ENCODE measurements at places on chromosomes 16 and 17.

DNA sequence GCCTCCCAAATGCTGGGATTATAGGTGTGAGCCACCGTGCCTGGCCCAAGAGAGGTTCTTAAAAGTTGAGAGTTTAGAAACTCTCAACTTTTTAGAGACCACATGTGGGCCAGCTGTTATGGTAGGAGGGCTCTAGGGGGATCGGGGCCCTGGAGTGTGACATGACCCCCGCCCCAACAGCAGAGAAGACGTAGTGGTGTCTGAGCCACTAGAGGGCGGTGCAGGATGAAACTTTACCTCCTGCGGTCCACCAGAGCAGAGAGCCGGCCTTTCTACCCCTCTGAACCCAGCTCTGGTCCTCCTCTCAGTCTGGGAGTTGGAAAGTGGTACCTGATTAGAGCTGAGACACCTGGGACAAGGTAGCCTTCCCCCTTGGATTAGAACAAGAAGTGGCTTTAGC lies 7.4 kb downstream of the CDK5RAP3 start:
- DNase-seq: peak; percentile 55

DNA sequence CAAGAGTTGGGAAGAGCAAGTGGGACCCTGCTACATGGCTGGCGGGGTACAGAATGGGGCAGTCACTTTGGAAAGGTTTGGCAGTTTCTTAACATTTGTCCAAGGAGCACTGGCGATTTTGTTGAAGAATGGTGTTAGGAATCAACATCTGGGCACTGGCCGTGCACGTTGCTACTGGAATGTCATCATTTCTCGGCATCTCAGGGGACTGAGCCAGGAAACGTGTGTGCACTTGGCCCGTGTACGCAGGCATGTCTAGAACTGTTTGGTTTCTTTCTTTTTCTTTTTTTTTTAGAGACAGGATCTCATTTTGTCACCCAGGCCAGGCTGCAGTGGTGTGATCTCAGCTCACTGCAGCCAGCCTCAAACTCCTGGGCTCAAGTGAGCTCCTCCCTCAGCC lies 17.3 kb upstream of the FOXK2 start:
- DNase-seq: no peak

DNA sequence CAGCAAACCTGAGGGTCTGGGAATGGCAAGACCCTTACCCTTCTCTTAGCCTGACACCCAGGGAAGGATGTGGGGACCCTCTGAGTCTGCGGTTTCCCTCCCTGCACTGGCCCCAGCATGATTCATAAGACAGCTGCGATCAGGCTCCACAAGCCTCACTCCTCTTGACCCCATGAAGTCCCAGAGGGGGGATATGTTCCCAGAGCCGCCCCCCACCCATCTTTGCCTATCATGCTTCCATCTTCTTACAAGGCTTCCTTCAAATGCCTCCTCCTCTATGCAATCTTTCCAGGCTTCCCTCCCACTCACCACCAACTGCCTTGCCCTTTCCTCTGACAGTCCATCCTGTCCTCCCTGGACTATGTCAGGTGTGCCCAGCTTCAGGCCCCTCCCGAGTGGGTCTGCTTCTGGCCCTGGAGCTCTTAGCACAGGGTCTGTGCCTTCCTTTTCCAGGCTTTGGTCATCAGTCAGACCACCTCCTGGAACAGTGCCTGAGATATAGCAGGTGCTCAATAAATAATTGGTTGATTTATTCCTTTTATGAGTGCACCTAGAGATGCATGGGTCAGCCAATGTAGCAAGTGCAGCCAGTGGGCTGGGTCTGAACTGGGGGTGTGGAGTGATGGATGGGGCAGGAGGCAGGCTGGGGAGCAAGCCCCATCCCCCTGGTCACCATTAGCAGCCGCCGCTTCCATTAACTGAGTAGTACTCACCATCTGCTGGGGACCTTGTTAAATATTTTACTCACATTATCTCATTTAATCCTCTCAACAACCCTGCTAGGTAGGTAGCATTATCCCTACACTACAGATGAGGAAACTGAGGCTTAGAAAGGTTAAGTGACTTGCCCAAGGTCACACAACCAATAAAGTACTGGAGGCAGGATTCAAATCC lies 8.4 kb downstream of the DLX3 start:
- no peak for DNase-seq

DNA sequence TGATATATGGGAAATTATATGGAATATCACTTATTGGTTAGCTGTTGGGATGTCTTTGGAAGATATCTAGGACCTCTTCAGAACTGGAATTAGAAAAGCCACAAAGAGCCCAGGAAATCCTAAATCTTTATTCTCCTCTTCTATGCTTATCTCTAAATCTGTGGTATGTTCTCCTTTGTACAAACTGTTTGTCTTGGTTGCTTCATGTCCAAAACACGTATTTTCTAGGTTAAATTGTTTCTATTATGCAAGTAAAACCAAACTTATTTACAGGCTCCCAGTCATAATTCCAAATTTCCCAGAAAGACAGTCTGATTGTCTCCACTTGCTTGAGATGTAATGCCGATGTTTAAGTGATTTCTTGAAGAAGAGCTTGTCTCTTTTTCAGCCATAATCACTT lies 650.9 kb downstream of the CDH11 start:
- no peak for DNase-seq

- peak; percentile 41 for DNase-seq
Observed at GRCh38 chr17:33750943-33751701, 458.0 kb upstream of the ASIC2 start.

DNA sequence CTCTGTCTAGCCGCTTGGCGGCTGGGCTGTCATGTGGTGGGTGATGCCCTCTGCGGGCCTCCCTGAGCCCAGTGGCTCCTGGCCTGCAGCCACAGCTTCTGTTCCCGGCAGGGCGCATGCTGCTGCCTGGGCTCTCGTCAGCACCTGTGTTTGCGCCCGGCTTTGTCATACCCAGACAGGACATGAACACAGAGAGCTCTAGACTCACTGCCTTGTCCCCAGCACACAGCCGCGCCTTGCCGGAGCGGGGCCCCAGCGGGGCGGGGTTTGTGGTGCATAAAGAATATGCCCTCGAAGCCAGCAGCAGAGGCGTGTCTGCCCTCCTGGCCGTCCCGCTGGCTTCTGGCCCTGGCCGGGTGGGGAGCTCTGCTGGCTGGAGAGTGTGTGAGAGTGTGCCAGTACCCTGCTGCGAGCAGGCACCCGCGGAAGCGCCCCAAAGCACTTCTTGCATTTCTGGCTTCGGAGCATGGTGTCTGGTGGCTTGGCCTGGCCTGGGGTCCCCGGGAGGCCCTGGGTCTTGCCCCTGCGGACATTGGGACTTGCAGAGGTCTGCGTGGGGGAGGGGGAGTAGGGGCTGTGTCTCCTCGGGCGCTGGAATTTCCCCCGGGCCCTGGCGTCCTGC lies 14.4 kb downstream of the ASPSCR1 start:
- peak; percentile 59 for DNase-seq

- DNase-seq: no peak
Observed at GRCh38 chr17:82173351-82174041, 39.1 kb downstream of the CCDC57 start.

GRCh38 chr16:4680673-4681470 lies 12.5 kb upstream of the NUDT16L1 start:
- DNase-seq: no peak

GRCh38 chr17:40485851-40486521 lies 15.4 kb downstream of the TNS4 start:
- DNase-seq: peak; percentile 99

DNA sequence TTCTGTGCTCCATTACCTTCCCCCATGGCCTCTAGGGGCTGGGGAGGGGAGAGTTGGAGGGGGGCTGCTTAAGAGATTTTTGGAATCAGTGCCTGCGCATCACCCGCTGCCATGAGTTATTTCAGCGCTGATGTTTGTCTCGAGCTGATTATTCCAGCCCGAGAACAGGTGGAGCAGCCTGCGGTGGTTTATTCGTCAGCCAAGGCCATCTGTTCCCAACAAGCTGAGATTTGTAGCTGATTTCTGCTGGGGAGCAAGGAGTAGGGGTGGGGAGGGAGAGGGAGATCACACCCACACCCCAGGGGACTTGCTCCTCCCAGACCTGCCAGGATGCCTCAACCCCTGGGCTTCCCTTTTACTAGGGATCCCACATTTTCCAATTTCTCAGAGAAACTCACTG lies 23.1 kb downstream of the PIPOX start:
- no peak for DNase-seq

DNA sequence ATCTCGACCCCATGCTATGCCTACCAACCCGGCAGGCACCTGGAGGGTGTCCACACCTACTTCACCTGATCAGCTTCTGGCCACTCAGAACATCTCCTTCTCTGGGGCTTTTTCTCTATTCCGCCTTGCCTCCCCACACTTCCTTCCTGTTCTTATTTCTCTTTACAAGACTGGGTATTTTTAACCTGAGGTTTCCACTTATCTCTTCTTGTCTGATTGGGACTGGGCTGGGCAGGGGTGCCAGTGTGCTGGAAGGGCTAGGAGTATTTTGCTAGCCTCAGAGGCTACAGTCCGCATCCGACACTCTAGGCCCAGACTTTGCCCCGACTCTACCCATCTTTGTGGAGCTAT lies 26.2 kb upstream of the ZNF652 start:
- DNase-seq: no peak

DNA sequence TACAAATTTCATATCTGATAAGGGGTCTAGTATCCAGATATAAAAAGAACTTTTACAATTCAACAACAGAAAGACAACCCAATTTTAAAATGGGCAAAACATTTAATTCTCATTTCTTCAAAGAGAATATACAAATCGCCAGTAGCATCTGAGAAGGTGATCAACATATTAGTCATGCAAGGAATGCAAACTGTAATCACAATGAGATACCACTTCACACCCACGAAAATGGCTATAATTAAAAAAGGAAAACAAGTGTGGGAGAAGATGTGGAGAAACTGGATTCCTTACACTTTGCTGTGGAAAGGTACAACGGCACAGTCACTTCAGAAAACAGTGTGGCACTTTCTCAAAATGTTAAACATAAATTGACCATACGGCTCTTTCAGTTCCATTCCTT lies 168.2 kb downstream of the VPS53 start:
- no peak for DNase-seq

GRCh38 chr17:5164436-5164835 lies 27.2 kb downstream of the ZNF594 start:
- no peak for DNase-seq

GRCh38 chr17:40506786-40507185 lies 5.4 kb upstream of the TNS4 start:
- no peak for DNase-seq

DNA sequence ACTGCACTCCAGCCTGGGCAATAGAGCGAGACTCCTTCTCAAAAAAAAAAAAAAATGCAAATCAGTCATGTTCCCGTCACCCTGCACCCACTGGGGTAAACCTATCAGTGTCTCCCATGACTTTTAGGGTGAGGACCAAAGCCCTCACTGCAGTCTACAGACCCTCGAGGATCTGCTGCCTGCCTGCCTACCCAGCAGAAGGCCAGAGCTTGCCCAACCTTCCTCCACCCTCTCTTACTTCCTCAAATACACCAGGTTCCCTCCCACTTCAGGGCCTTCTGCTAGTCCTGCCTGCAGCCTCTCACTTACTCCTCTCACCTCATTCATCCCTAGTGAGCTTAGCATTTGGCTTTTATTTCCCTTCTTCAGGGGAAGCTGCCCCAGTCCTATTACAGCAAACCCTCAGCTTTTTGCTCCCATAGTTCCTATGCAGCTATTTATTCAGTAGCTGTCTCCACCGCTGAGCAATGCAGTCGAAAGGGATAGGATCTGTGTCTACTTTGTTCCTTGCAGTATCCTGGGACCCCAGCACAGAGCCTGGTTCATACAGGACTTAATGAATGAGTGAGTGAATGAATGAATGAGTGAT lies 17.8 kb upstream of the TOB1 start:
- no peak for DNase-seq

GRCh38 chr16:48930951-48931553 lies 321.1 kb upstream of the N4BP1 start:
- DNase-seq: no peak

DNA sequence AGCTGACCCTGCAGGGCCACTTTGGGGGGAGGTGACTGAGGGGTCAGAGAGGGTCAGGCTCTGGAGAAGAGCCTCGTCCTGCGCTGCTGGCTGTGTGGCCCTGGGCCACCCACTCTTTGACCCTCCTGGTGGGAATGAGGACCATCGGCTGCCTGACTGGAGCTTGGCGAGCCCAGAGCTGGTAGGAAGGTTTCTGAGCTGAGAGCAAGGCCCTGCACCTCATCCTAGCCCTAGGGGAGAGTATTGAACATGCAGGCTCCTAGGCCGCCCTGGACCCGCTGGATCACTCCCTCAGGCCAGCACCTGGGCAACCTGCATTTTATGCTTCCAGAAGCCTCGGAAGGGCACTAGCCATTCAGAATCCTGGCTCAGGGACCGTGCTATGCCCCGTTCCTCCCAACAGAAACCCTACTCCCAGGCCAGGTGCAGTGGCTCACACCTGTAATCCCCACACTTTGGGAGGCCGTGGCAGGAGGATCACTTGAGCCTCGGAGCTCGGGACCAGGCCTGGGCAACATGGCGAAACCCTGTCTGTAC lies 14.5 kb downstream of the MAP2K3 start:
- no peak for DNase-seq

DNA sequence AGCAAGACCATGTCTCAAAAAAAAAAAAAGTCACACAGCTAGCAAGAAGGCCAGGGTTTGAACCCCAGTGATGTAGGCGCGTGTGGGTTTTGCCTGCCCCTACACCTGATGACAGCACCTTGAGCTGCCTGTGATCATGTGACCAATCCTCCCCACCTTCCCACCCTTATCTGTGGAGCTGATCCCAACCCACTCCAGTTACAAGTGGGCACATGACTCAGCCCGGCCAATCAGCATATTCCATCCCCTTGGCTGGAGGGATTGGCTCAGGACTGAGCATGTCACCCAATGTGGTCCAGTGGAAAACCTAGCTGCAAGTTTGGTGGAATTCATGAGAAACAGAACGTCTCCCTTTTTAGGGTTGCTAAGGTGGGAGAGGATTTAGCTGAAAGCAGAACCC lies 6.6 kb downstream of the TMEM114 start:
- DNase-seq: no peak

DNA sequence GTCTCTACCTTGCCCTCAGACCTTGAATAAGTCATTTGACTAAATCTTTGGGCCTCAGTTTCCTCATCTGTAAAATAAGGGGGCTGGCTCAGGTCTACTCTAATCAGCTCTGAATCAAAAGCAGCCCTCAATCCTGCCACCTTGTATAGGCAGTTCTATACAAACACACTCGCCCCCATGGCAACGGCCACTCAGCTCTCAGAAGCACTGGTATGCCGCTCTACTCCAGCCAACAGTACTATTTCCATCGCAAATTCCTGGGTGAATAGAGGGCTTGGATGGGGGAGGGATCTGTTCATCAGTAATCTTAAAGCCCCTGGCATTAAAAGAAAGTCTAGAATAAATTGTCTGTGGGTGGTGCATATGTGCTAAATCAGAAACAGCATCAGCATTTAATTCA lies 21.2 kb upstream of the TAOK1 start:
- peak; percentile 45 for DNase-seq

GRCh38 chr17:73647301-73647695 lies 3.1 kb upstream of the SDK2 start:
- no peak for DNase-seq

Measured in fibroblast of skin of back (primary cell).